Fibroblast of gingiva (primary cell): ENCODE measurements at places on chromosomes 3 and 15.

DNA sequence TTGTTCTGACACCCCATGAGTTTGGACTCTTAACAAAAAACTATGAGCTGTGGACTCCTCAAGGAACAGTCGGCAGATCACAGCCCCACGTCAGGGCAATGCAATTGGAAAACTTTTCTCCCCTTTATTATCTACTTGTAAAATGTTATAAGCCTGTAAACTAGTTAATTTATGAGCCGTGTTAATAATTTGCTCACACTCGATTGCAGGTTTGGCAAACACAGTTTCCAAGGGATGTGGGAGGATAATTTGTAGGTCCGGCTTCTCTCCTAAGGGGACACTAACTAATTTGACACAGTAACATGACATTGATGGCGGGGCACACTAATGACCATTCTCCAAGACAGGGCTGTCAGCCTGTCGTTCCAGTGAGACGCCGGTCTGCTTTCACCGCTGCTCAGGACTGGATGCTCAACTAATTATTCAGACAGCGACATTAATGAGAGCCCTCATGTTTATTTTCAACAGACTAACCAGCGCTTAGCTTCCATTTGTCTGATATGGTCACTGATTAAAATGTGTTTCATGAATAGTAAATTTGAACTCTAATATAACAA lies 222.1 kb downstream of the FOXP1 start:
- DNase-seq: no peak

DNA sequence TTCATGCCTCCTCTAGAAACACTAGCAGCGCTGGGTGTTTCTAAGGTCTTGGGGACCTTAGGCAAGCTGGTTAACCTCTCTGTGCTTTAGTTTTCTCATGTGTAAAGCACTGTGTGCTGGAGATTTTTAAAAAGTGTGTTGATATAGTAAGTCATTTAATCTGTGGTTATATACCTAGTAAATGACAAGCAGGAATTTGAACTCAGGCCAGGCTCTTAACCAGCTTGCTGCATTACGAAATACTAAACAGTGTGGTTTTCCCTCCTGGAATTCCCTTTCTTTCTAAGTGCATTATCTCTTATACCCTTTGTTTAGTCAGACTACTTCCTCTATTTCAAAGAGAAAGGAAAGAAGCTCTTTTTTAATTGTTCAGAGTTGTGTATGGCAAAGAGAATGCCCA lies 26.5 kb downstream of the NEO1 start:
- peak; percentile 41 for DNase-seq

- peak; percentile 55 for DNase-seq
These were observed 101.8 kb upstream of the LIPC start for GRCh38 chr15:58329781-58330671.

- no peak for DNase-seq
These were observed 165.0 kb downstream of the MEX3B start for GRCh38 chr15:81880833-81881232.

DNA sequence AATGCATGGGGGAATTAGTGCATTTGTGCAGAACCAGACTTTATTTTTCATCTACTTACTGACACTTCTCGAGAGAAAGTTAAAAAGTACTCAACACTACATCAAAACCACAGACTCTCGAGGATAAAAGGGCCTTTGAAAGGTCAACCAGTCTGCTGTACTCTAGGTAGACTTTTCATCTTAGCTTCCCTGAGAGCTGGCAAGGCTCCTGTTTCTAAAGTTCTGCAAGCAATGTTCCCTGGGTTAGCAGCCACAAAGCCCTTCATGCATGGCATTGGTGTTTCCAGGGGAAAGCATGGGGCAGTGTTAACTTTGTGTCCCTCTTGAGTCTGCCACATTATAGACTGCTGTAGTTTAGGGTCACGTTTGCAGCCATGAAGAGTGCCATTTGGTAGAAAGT lies 106.4 kb upstream of the PFN2 start:
- no peak for DNase-seq

GRCh38 chr15:89860891-89861290 lies 32.9 kb downstream of the AP3S2 start:
- DNase-seq: no peak

DNA sequence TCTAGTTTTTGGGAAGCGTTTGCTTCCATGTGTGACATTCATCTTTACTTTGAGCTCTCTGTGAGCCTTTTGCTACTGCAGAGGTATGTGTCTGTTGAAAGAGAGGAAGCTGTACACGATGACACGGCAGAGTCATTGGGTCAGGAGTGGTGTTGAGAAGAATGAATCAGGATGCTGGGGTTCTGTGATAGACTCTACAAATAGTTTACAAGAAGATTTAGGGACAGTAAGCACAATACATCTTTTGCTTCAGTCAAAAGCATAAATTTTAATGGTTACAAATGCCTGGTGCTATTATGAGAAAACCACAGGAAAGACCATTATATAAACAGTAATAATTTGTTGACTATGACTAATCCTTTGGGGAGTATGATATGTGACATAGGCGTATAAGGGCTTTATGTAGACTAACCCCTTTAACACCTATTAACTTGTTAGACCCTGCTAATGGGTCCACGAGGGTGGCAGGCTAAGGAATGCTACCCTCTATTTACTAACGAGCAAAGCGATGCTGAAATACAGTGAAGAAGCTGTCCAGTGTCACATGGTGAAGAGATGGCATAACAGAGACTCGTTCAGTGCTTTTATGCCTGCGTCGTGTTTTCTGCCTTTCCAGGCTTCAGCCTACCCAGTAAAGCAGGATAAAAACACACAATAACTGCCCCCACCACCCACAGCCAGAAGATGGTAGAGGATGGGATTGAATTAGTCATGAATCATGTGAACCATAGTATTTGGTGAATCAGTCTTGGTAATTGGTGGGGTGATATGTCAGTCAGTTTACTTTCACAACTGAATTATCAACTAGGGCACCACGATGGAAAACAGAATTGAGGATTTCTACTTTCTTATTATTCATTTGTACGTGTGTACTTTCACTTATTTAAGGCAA lies 118.8 kb downstream of the LPP start:
- peak; percentile 71 for DNase-seq

DNA sequence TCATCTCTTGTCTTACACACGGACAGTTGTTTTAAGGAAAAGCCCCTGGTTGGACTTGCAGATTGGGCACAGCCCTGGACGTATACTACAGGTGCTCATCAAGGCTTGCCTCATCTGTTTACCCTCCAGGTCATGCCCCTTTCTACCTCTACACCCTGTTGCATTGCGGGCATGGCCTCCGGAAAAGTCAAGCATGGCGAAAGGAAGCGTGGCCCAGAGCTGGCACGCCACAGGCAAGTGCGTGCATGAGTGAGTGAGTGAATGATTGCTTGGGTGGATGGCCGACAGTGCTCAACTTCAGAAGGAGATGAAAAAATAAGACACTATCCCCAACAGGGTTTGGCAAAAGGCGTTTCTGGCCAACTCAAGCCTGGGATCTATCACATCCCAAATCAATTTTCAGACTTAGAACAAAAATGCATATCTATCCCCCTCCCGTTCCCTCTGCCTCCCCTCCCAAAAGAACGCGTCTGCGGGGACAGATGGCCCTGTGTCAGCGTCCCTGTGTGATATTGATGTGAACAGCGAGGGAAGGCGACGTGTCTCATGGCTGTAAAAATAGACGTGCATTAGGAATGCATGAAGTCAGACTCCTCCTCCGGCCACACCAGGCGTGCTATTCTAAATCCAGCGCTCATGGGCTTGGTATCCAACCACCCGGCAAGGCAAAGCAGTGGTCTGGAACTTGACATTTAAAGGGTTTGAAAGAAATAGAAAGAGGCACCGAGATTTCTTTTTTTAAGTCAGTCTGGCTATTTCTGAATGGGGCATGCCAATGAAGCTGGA lies 96.0 kb downstream of the RPLP1 start:
- no peak for DNase-seq

DNA sequence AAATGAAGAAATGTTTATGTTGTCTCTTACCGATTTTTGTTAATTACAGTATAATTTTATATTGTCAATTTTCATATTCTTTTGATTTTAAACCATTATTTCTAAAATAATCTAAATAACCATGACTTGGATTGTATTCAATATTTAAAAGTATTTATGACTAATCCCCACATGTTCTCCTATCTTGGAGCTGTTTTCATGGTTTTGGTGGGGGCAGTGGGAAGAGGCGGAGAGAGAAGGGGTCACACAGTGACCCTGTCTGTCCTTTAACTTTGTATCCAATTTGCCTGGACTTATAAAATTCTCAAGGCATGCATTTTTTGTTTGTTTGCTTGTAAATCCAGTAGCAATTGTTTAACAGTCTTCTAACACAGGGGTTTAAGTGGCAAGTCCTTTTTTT lies 407.4 kb downstream of the NTRK3 start:
- no peak for DNase-seq

GRCh38 chr15:69435985-69436384 lies 16.6 kb upstream of the RPLP1 start:
- no peak for DNase-seq

DNA sequence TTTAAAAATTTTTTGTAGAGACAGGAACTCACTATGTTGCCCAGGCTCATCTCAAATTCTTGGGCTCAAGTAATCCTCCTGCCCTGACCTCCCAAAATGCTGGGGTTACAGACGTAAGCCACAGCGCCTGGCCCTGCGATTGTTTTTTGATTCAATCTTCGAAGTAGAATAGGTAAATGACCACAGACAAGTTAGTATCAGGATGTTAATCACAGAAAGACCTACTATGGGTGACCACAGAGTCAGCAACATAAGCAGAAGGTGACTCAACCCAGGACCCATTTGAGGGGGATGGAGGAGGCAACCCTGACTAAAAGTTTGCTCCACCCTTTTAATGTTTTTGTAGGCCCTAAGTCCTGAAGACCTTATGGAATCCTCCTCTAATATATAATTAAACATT lies 10.0 kb upstream of the USP3 start:
- no peak for DNase-seq

- DNase-seq: no peak
These were observed 68.5 kb upstream of the PTX3 start for GRCh38 chr3:157368171-157368570.

DNA sequence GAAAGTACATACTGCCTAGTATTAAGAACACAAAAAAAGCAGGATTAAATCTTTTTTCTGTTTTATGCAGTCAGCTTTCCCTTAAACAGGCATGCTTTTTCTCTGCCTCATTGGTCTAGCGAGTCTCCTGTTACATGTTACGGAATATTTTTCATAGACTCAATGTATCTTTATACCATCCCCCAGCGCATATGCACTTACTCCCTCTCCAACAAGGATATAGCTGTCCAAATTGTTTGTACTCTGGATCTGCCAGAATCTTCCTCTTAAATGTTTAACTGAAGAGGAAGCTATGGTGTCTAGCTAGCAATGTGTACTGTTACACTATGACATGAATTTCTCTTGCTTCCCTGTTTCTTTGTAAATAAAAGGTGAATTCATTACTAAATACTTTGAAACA lies 9.2 kb upstream of the SLCO3A1 start:
- DNase-seq: no peak

DNA sequence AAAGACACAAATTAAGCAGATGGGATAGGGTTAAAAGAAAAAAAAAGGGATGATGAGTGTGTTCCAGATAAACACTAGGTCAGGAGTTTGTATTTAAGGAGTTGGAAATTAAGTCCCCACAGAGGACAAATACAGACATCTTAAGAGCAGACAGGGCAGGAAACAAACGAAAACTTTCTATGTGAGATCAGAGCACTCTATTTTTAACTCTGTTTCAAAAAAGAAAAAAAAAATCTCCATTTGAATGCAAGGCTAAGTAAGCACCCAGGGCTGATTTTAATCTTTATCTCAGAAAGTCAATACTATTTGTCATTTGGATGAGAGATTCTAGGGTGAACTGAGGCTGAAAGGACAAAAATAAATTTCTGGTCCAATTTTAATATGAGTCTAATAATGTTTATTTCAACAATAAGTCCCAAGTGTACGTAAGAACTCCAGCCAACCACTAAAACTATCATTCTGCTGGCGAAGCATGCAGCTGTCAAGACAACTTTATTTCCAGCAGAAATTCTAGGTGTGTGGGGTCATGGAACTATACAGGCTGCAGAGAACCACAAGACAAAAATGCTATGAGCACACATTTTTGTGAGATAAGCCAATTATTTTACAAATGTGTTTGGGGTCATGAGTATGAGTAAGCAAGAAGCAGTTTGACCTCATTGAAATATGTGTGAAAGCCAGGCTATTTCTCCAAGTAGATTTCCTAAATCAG lies 186.1 kb downstream of the FMN1 start:
- peak; percentile 21 for DNase-seq

DNA sequence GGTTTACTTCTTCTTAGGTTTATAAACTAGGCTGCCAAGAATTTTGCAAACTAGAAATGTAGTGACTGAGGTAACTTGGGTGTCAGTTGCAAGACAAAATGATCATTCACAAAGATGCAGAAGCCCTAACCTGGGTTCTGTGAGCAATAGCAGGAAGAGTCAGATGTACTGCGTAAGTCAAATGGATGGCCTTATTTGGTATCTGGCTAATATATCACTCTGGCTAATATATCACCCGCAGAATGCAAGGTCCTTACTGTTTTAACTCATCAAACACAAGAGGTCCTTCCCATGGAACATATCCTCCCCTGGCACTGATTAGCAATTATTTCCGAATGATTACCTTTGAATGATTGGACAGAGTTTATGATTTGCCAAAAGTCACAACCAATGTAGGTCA lies 37.4 kb downstream of the RBMS3 start:
- DNase-seq: no peak

DNA sequence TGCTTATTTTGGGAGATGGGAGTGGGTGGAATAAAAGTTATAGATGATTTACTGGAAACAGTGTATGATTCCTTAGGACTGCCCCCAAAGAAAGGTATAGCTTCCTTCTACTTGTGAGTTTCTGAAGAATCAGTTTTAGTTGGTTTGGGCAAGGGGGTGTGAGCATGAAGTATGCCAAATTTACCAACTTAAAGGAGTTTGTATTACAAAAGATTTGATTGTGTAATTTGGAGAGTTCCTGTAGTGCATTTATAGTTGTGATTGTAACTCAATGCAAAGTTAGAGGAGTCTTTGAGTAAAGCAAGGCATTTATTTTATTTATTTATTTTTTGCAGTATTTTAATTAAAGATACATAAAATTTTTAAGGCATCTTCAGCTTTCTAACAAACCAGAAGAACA lies 42.8 kb downstream of the TSC22D2 start:
- DNase-seq: peak; percentile 35
